GM20000 (cell line): ENCODE measurements at places on chromosomes 11 and 22.

GRCh38 chr22:24414984-24415945 is 12.1 kb upstream of the ADORA2A start:
- DNase-seq = no peak

GRCh38 chr11:118267486-118267885 is 3.4 kb upstream of the MPZL2 start:
- no peak for DNase-seq

GRCh38 chr11:37712251-37712650 is 1114.2 kb upstream of the RAG2 start:
- no peak for DNase-seq

DNA sequence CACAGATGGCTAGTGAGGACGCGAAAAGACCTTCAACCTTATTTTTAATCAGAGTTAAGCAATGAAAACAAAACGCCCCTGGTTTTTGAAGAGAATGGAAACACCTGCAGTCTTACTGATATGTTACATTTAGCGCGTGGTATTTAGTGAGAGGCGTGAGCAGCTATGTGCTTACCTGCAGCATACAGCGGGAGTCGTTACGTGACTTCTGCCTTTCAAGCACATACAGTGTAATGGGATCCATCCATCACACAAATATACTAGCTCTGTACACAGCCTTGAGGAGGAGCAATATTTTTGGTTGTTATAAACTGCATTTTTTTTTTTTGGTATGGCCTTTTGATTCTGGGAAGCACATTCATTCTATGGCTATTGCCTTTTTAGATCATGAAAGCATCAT is 5.5 kb downstream of the KRTAP5-2 start:
- no peak for DNase-seq

DNA sequence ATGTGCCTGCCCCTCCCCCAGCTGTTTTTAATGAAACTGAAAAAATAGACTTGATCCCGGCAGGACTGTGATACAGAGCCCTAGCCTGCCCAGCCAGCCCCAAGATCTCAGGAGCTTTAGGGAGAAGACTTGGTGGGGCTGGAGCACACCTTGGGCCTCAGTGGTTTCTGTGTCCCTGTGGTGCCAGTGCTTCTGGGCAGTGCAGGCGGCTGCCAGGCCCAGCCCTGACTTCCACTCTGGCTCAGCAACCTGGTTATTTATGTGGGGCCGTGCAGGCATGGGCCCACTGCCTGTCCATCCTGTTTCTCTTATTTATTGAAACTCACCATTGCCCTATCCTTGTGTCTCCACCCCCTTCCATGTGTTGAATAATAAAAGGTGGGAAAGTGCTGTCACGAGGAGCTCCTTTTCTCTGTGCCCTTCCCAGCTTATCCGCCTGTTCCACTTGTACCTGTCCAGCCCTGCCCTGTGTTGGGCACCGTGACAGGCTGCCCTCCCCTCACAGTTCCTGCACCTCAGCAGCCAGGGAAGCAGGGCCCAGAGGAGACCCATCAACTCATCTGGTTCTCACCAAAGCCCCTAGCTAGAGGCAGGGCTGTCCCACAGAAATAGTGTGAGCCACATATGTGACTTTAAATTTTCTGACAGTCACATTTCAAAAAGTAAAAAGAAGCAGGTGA is 20.2 kb downstream of the RELT start:
- no peak for DNase-seq

DNA sequence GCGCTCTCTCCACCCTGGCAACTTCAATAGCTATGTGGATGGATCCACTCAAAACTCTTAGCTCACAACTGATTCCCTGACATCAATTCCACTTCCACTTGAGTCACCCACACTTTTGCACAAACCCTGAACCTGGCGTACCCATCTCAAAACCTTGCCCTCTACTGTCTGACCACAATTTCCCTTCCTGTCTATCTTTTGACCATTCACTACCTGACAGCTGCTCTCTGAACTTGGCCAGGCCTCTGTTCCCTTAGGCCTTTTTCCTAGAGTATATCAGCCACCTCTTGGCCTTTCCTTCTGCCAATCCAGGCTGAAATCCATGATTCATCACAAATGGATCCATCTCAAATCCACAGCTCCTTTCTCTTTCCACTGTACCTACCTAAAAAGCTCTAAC is 106.0 kb downstream of the RPL27A start:
- DNase-seq = no peak

DNA sequence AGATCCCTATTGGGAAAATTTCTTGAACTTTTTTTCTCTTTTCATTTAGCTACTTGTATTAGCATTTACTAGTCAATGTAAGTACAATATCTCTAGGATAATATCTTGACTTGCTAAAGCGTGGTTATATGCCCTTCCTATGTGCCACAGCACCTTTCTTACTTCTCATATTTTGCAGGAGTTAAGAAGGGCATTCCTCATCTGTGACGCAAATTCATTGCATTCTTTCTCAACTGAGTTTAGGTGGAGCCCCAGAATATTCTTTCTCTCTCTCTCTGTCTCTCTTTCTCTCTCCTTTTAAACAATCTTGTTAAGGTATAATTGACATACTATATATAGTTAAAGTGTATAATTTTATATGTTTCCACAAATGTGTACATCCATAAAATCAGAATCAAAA is 266.1 kb downstream of the RAB38 start:
- DNase-seq = no peak

- DNase-seq = no peak
Observed at GRCh38 chr11:86896441-86896841, 58.8 kb downstream of the FZD4 start.

DNA sequence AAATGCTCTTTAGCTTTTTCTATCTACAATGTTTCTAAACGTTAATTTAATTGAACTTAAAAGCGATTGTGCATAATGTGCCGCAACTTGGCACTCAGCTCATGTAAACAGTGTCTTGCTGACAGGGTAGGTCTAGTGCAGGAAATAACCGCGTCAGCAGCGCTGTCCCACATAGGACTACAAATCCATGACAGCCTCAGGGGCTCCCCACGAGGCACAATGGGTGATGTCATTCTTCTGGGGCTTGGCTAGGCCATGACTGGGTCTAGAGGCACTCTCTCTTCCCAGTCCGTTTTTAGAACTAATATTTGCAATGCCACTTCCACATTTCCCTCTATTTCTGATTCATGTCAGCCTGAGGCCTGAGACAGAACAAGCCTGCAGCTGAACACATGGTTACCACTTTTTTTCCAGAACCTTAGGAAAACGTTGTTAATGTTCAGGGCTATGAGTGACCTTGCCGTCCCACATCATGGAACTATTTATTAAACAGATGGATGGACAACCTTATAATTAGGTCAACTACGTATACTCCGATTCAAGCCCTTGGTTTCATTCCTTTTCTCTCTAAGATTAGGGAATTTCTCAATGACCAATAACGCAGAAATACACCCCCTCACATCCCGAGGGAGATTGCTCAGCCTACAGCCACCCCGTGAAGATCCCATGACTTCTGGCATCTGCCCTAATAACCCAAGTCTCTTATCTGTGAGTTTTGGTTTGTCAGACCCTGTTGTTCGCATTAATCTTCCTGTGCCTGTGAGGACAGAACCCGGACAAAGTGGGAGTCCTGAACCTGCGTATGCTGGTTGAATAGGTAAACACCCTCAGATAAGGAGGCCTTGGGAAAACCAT is 19.4 kb upstream of the SNX32 start:
- DNase-seq = no peak

- no peak for DNase-seq
Observed at GRCh38 chr11:44999068-44999467, 48.4 kb upstream of the TP53I11 start.

- DNase-seq = no peak
Observed at GRCh38 chr11:129948926-129949466, 53.6 kb upstream of the NFRKB start.

- no peak for DNase-seq
Observed at GRCh38 chr11:115344846-115345245, 159.4 kb downstream of the CADM1 start.

DNA sequence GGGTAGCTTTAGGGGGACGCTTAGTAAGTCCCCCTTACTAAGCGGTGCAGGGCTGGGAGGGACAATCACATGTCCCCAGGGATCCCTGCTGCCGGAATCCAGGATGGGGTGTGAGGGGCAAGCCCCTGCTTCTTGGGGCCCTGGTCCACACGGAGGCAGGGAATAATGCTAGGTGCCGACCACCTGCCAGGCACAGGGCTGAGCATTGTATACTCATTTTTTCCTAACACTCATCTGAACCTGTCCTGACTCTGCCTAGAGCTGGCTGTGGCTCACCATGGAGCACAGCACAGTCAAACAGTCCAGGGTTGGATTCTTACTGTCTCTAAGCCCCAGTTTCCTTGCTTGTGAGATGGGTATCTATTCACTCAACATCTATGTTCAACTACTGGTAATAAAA is 1.4 kb upstream of the LTBP3 start:
- no peak for DNase-seq

DNA sequence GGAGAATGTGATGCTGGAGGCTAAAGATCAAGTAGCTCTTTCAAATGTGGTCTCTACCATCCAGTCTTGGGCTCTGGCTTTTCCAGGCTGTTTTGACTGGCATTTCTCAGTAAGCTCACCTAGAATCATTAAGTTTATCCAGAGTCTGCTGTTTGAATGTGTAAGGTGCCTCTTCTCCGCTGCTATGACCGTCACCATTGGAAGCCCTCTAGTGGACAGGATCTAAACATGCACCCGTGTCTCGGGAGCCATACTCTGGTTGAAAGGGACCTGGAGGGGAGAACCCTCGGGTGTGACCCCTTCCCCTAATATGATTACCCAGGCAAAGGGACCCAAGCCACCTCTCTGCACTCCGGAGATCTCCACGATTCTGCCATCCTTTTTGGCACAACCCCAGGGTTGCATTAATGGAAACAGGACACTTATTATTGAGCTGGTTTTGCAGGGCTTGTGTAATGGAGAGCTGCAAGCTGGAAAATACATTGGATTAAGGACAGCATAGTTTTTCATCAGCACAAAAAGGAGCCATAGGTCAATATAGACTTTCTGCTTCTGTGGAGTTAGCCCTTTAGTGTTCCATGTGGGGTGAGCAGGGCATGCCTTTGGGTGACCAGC is 191.0 kb upstream of the LARGE1 start:
- DNase-seq = peak; percentile 49
